ENCODE measurements at places on chromosomes 5 and 9.

- DNase-seq, result no peak
Observed at GRCh38 chr9:127733614-127734013, 1.5 kb downstream of the TOR2A start.

GRCh38 chr5:176697267-176697933 lies 50.1 kb downstream of the TSPAN17 start:
- DNase-seq, result no peak

DNA sequence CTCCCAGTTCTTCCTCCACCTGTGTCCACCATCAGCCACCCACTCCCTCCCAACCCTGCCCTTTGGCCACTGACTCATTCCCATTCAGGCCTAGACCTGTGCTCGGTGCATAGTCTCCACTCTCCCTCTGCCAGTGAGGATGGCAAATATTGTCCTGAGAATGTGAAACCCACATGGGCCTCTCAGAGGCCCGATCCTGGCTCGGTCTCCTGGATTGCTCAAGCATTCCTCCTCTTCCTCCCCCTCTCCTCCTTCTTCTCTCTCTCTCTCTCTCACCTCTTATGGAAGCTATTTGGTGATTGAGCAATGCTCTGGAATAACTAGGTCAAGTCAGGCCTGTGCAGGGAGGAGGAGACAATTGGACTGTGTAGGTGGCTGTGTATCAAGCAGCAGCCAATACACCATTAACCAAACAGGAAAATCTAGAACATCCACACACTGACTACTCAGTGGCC lies 99.9 kb downstream of the KLF4 start:
- no peak for DNase-seq

DNA sequence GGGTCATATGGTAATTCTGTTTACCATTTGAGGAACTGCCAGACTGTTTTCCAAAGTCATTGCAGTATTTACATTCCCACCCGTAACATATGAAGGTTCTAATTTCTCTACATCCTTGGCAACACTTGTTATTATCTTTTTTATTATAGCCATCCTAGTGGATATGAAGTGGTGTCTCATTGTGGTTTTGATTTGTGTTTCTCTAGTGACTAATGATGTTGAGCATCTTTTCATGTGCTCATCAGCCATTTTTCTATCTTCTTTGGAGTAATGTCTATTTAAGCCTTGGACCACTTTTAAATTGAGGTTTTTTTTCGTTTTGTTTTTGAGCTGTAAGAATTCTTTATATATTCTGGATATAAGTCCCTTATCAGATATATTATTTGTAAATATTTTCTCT lies 132.8 kb upstream of the RUSC2 start:
- DNase-seq, result no peak

GRCh38 chr5:6820851-6821479 lies 107.7 kb downstream of the TENT4A start:
- DNase-seq, result peak; percentile 33

GRCh38 chr5:171750311-171750788 lies 35.3 kb upstream of the SMIM23 start:
- no peak for DNase-seq

DNA sequence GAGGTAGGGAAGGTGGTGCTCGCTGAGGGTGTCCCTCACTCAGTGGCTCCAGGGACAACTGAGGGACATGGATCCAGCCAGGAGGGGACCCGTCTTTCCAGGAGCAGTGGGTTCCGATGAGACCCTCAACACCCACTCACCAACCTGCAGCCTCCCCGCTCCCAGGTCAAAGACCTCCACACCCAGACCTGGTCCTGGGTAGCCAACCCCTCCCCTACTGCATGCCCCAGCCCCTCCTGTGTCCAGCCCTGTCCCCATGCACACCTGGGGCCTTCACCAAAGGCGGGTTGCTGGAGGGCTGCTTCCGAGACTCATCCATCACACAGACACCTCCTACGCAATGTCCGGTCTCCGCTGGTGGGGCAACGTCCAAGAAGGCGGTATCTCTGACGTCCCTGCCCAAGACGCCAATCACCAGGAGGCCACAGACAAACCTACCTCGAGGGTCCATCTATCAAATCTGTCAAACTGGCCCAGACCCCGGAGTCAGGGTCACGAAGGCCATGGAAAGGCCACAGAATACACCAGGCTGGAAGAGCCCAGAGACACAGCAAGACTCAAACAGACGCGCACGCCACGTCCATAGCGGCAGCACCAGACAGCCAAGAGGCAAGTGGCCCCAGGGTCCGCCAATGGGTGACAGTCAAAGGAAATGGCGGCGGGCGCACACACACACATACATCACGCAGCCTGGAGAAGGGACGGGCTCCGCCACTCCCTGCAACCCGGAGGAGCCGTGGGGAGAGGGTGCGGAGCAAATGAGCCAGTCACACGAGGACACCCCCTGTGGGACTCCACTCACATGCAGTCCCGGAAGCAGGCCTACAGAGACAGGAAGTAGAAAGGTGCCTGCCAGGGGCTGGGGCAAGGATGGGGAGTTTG lies 10.8 kb downstream of the NACC2 start:
- DNase-seq, result no peak

GRCh38 chr9:89489548-89490530 lies 8.1 kb downstream of the SEMA4D start:
- DNase-seq, result no peak

- DNase-seq, result no peak
Observed at GRCh38 chr9:92600462-92601261, 64.9 kb upstream of the ECM2 start.

GRCh38 chr9:81801190-81801589 lies 111.8 kb upstream of the TLE1 start:
- DNase-seq, result no peak

DNA sequence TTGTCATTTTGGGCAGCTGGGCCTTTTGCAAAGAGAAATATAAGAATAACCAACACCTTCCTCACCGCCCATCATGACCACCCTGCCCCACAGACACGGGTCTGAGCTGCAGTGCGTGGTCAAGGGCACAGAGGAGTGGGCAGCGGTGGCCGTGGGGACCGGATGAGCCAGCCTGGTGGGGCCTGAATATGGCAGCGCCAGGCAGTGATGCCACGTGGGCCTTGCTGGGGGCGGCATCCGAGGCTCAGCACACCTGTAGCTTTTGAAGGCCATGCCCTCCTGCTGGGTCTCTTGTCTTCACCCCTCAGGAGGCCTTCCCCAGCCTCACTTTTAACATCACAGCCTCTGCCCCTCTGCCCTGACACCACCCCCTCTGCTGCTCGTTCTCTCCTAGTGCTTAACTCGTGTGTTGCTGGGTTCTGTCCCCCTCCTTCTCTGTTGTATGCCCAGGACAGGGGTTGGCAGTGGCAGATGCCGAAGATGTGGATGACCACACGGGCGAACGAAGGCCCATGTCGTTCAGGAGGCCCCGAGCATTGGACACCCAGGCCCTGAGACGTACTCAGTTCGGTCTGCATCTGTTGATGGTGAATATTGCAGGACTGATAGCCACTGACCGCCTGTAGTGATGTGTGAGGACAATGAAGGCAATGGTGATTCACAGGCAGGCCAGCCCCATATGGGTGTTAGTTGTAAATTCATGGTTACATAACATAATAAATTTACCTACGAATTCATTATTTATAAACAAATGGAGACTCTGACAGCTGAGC lies 46.0 kb downstream of the AHRR start:
- DNase-seq, result no peak

DNA sequence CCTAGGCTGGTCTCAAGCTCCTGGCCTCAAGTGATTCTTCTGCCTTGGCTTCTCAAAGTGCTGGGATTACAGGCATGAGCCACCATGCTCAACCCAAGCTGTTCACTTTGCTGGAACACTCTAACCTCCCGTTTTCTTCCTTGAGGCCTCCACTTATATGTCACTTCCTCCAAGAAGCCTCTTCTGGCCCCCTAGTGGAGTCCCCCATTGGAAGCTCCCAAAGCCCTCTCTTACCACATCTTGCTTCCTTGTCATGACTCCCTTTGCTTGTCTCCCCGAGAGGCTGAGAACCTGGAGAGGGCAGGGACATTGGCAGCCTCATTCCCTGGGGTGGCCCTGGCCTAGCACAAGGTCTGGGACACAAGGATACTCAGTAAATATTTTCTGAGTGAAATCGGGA lies 80.8 kb downstream of the PDE6A start:
- DNase-seq, result no peak

GRCh38 chr5:132138260-132138659 lies 64.7 kb downstream of the CSF2 start:
- DNase-seq, result no peak

DNA sequence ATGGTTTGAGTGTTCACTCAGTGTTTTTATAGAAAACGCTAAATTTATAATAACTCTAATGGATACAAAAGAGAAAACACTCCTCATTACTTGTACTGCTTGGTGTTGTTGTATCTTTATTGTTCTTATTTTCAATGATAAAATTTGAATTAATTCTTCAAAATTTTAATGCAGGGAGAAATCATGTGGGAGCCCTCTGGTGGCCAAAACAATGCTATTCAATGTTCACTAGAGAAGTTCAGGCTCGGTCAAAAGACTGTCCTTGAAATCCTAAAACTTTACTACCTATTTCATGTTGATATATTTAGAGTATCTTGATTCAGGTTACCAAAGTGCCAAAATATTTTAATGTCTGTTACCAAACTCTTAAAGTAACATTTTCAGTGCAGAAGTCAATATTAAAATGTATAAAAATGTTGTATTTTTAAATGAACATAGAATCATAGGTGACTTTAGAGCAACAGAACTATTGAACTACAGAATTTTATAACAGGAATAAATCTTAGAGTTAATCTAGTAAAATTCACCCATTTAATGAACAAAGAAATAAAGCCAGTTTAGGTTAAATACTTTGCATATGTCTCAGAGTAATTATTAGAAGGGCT lies 1259.8 kb downstream of the PTPRD start:
- DNase-seq, result peak; percentile 17

- no peak for DNase-seq
Observed at GRCh38 chr9:100440071-100440470, 13.1 kb downstream of the MSANTD3 start.

GRCh38 chr5:179839328-179840256 lies 18.9 kb downstream of the SQSTM1 start:
- no peak for DNase-seq

GRCh38 chr9:20028849-20029231 lies 240.0 kb upstream of the SLC24A2 start:
- DNase-seq, result no peak

GRCh38 chr9:36717276-36717675 lies 144.6 kb downstream of the MELK start:
- no peak for DNase-seq

GRCh38 chr5:158917731-158918130 lies 182.0 kb downstream of the EBF1 start:
- DNase-seq, result no peak

- no peak for DNase-seq
Observed at GRCh38 chr5:145775893-145776444, 59.2 kb downstream of the PRELID2 start.

- no peak for DNase-seq
Observed at GRCh38 chr5:74233571-74233970, 407.0 kb downstream of the ENC1 start.

GRCh38 chr5:140220032-140220697 lies 45.2 kb downstream of the CYSTM1 start:
- DNase-seq, result no peak

DNA sequence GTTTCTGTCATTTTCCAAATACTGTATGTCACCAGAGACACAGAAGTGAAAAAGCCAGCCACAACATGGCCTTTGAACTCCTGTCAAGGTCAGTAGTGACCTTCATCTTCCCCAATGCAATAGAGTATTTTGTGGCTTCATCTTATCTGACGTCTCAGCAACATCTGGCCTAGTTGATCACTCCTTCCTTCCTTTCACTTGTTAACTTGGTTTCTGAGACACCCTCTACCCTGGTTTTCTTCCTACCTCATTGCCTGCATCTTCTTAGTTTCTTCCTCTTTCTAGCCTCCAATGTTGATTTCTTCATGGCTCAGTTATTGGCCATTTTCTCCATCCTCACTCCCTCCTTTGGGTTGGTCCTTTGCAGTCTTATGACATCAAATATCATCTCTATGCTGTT lies 36.3 kb downstream of the GLIS3 start:
- no peak for DNase-seq
